ENCODE measurements at places on chromosomes 6 and 20.

DNA sequence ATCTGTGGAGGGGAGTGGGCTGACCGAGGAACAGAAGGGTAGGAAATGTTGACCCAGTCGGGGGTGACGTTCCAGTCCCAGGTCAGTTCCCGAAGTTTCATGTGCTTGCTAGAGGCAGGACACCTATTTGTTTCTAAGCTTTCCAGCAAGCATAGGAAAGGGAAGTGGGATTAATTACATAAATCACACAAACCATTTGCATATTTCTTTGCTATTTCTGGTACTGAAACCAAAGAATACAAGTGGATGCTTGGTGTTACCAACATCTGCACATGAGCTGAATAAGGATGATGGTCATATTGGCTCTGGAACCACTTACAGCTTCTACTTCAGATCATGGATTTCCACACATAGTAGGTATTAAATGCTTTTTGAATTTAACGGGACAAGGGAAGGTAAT, 546.5 kb downstream of the PRKN start:
- no peak for DNase-seq

DNA sequence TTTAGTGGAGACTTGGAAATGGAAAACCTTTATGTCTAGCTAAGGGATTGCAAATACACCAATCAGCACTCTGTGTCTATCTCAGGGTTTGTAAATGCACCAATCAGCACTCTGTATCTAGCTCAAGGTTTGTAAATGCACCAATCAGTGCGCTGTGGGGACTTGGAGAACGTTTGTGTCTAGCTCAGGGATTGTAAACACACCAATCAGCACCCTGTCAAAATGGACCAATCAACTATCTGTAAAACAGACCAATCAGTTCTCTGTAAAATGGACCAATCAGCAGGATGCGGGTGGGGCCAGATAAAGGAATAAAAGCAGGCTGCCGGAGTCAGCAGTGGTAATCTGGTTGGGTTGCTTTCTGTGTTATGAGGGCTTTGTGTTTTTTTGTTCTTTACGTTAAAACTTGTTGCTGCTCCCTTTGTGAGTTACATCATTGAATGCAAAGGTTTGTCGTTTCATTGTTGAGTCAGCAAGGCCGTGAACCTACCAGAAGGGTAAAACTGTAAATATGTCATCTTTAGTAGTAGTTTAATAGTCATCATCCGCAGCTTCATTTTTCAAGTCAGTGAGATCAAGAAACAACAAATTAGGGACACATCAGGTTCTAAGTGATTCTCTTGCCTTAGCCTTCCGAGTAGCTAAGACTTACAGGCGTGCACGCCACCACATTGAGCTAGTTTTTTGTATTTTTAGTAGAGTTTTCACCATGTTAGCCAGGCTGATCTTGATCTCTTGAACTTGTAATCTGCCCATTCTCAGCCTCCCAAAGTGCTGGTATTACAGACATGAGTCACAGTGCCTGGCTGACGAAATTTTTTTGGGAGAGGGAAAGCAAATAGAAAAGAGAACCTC, 22.7 kb upstream of the NUP153 start:
- DNase-seq = no peak

GRCh38 chr6:90701146-90701781, 114.4 kb upstream of the MAP3K7 start:
- DNase-seq = peak; percentile 57

DNA sequence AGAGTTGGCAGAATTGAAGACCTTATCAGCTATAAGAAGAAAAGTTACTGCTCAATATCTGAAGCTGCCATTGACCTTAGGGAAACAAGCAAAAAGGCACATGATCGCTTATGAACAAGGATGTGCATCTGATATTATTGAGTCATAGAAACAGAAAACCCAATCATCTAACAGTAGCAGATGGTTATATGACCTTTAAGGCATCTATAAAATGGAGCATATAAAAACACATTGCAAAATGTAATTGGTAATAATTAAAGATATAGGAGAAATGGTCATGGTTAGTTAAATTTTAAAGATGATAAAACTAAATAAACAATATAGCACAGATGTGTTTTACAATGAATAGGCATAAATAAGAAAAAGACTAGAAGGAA, 260.1 kb upstream of the TAB2 start:
- DNase-seq = no peak

DNA sequence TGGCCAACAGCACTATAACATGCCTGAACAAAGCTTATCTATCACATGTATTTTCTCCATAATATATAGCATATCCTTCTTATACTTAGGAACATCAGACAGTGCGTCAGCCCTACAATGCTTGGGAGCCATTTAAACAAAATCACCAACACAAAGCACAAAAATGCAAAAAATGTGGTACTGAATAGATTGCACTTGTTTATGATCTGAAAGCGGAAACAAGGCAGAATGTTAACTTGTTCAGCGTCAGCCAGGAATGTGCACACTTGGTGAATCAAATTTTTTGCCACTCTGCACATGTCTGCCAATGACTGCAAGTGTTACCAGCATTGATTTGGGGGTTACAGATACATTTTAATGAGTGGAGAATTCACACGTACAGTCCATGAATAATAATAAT, 14.8 kb downstream of the SLC35A1 start:
- DNase-seq = peak; percentile 68

GRCh38 chr6:34490390-34491090, 24.7 kb downstream of the PACSIN1 start:
- DNase-seq = no peak

- peak; percentile 96 for DNase-seq
Measured at GRCh38 chr6:43926634-43927531, 156.9 kb downstream of the VEGFA start.

Data from A673 (cell line).